Renal pelvis (tissue), 12 donors: ENCODE measurements at places on chromosomes 12 and 14. TPM values are rescaled to one million over a fixed set of nuclear protein-coding genes. Genes with fewer than 3 reads are reported as not detected.

DNA sequence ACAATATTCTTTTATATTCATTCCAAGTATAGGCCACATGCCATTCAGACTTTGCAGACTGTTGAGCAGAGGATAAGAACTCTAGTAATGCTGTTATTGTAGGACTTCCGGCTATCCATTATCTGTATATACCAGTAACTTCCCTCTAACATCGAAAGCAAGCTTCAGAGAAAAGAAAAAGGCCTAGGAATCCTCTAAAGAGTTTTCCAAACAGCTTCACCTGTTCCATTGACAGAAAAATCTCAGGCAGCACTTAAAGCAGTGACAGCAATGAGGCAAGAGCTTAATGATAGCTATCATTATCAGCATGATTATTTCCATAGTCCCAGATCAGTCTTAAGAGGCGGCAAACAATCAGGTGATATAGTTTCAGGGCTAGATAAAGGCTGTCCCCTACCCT is 1.8 kb downstream of the CPNE8 start:
- DNase-seq: no peak

GRCh38 chr12:50057000-50057841 is at the start of gene ASIC1:
ASIC1 (plus strand) TSS chr12:50057596; CDS start chr12:50058767, 1,171 bp downstream.
- peak; percentile 57 for DNase-seq

The C12orf50 gene
- 0.82 TPM for polyA plus RNA-seq

The SERPINA10 gene
- 0.15 TPM for polyA plus RNA-seq

GRCh38 chr12:107684990-107685359 is 624 bp upstream of the PWP1 start:
- peak; percentile 35 for DNase-seq

GRCh38 chr14:77654001-77654441 is 37.6 kb upstream of the SPTLC2 start:
- no peak for DNase-seq

- DNase-seq: no peak
These were observed 13.2 kb downstream of the NFKBIA start for GRCh38 chr14:35391388-35391710.

GRCh38 chr12:88253371-88253978 is 111.4 kb downstream of the TMTC3 start:
- DNase-seq: no peak

GRCh38 chr14:23568600-23569331 is 1.2 kb upstream of the AP1G2 start:
- DNase-seq: peak; percentile 35

DNA sequence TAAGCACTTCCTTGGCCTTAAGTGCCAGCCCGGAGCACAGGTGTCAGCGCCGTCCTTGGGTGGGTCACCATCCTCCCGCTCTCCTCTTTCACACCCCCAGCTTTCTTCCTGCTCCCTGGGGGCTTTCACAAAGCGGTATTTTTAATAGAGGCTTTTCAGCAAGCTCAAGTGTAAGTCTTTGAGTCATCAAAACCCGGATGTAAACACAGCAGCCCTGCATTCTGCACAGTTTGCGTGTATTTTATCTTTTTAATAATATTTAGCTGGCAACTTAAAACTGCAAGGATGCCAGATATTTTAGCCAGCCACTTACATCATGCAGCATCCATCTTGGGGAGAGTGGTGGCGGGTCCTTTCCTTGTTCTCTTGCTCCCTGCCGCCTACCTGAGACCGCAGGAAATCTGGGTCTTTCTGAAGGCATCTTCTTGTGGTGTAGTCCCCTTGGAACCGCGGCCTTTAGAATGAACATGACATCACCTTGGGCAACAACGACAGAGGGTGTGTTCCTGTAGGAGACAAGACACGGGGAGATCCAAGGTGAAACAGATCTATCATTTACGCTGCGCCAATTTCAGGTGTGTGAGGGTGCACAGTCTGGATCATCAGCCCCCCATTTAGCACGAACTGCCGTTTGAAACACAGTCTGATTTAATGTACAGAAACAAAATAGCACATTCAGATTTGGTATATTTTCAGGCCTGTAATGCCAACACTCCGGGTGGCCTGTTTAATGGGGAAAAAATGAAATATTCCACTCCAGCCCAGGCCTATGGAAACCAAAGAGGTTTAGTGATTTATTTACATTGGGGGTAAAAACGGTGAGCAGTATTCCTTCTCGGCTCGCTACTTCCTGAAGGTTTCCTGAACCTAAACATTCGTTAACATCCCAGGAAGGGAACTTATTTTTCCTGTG is 12.5 kb upstream of the IRF2BPL start:
- DNase-seq: no peak

DNA sequence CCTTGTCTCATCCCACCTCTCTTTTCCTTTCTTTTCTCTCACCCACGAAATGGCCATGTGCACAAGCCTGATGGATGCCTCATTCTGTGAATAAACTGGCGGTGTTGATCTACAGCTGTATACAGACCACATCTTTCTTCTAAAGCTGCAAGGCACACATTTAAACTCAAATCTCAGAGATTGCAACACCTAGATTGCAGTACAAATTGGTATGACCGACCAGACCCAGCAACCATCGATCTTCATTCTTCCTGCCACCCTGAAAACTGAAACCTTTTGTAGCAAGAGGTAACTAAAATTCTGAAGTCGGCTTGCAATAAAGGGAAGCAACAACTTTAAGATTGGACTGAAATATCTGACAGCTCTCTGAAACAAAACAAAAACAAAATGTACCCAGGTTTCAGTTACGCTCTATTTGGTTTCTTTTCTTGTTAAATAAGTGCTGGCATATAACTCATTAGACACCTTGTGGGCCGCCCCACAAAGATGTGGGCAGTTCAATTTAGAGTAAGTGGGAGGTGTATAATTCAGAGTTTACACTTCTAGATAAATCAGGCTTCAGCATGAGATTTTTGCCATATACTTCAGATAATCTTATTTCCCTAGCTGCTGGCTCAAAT is 390.0 kb upstream of the NOVA1 start:
- DNase-seq: no peak

The ADAM20 gene
- 0.06 TPM for polyA plus RNA-seq
